ENCODE measurements at places on chromosomes 11 and 22. TPM values are rescaled to one million over a fixed set of nuclear protein-coding genes. Genes with fewer than 3 reads are reported as not detected.

The LRRC56 gene
- total RNA-seq, result 0.89 TPM

The MYBPC3 gene
- not detected for total RNA-seq

The APOL4 gene
- not detected for total RNA-seq

The KLHDC7B gene
- 1.1 TPM for total RNA-seq

The SHISA8 gene
- not detected for total RNA-seq

The TEAD1 gene
- 94.4 TPM for total RNA-seq

The WBP2NL gene
- 0.60 TPM for total RNA-seq

The TRIM29 gene
- 0.51 TPM for total RNA-seq

The OR2AG1 gene
- not detected for total RNA-seq

The PRODH gene
- not detected for total RNA-seq

The GRK3 gene
- 2.7 TPM for total RNA-seq

The C11orf42 gene
- total RNA-seq, result not detected

The RFPL2 gene
- not detected for total RNA-seq

The PRRG4 gene
- total RNA-seq, result under 0.01 TPM

The SCGB1C1 gene
- not detected for total RNA-seq

Data from smooth muscle cell of the umbilical artery (primary cell).